Coronary artery (tissue), 2 donors: ENCODE measurements at places on chromosomes 1 and 21.

DNA sequence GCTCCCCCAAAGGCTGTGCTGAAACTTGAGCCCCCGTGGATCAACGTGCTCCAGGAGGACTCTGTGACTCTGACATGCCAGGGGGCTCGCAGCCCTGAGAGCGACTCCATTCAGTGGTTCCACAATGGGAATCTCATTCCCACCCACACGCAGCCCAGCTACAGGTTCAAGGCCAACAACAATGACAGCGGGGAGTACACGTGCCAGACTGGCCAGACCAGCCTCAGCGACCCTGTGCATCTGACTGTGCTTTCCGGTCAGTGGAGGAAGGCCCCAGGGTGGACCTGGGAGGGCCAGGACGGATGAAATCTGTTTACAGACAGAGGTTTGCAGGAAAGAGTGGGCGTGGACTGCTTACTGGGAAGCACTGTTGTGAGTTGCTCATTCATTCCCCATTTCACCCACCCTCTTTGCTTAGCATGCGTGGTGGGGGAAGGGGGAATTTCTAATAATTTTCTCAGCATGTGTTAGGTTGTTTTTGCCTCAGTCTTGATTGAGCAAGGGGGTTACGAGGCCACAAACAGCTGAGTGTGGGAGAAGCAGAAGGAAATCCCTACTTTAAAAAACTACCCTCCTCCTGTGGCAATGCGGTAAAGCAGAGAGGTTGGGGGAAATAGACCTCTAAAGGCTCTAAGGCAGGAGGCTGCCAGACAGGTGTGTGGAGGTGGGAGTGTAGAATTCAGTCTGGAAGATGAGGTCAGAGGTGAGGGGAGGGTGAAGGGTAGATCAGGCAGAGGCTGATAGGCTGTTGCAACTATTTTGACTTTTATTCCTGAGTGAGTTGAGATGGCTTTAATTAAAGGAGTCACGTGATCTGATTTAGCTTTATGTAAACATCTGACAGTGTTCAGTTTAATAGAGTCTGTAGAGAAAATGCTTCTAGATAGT, 1.3 kb downstream of the FCGR2A start:
- DNase-seq: no peak

DNA sequence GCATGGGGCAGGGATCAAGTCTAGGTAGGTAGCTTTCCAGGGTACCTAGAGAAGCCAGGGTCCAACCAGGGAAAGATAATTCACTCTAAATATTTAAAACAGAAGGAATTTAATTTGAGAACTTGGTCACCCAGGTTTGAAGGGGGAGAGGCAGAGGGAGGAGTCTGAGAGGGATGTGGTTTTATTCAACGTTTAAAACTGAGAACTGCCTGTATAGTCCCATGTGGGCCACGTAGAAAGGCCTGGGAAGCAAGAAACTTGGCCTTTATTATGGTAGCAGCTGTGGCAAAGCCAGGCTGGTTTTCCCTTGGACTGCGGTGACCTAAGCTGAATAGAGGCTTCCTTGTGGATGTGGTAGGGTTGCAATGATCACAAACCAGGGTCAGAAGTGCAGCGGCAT, 42.0 kb upstream of the DUSP10 start:
- no peak for DNase-seq

GRCh38 chr1:1598051-1598719, 1.8 kb downstream of the FNDC10 start:
- no peak for DNase-seq

DNA sequence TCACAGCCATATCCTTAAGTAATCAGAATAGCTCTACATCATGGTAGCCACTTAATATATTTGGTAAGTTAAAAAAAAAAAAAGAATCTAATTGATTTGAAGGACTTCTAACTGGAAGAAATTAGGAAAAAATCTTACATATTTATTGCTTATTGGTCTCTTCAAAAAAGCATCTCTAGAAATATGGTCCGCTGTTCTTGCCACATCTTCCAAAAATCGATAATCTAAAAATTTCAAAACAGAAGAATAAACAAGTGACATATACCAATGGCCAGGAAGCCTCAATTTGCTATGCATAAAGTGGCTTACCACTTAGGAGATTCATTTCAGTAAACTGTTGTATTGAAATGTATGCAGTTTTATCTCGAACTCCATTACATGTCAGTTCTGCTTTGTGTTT, 2.3 kb downstream of the ZNHIT6 start:
- no peak for DNase-seq

DNA sequence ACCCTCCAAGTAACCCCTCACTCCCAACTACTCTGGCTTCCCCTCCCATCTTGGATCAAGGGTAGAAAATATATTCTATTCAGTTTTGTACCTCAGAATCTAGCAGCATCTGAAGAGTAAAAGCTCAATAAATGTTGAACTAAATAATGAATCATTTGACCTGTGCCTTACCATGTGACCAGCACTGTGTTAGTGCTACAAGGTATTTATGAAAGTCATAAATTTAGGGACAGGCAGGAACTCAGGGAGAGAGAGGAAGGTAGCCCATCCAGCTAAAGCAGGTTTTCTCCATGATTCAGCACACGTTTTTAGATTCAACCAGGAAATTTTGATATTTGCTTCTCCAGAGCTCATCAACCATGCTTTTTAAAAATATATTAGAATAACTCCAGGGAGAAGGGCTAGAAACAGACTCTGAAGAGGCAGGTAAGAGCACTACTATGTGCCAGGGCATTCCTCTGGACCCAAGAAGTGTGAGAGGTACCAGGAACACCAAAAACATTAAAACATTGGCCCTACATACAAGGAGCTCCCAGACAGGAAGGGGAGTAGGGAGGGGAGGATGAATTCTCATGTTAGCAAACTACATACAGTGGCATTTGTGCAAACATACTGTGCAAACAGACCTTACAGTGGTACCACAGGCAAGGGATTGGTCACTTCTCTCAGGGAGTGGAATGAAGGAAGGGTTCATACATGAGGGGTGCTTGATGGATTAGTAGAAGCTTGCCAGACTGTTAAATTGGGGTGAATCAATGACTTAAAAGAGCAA, 64.3 kb downstream of the FYB2 start:
- no peak for DNase-seq

GRCh38 chr1:159554261-159554660, 18.5 kb upstream of the OR10J5 start:
- DNase-seq: no peak

- DNase-seq: no peak
These were observed 10.3 kb upstream of the HMGCS2 start for GRCh38 chr1:119778886-119779560.
